CD4-positive, alpha-beta T cell (primary cell): ENCODE measurements at places on chromosomes 5 and 9.
A peak's percentile ranks its signal among the peaks of the same experiment; 100 is the strongest.

DNA sequence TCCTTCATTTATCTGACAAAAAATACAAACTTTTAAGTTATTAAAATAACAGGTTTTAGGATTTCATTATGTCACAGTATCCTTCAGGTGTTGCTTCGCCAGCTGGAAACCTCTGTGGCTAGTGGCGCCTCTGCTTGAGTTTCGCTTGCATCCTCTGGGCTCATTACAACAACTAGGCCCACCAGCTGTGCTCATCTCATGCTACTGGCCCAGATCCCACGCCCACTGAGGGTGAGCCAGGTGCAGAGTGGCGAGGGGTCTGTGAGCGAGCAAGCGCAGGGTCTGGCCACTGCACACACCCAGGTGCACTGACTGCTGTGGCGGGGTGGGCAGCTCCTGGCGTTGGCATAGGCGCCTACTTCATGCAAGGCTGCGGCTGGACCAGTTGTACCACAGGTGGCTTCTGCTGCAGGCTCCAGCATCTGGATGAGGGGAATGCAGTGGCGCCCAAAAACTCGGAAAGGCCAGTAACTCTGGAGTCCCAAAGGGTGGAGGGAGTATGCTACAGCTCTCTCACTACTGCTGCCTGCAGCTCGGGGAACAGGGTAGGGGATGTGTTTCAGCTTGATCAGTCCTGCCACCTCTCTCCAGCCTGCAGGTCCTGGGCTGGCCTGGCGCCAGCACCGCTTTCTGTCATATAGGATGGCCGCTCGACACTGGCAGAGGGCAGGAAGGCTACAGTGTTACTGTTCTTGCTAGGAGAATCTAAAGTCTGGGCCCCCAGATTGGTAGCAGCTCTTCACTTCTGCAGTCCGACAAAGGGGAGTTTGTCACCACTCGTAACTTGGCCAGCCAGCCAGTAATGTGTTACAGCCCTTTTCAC is 452.1 kb downstream of the TUSC1 start:
- DNase-seq = no peak

- DNase-seq = no peak
These were observed 172.6 kb downstream of the RAPGEF6 start for GRCh38 chr5:131462454-131462853.

GRCh38 chr5:1919209-1919566 is 36.5 kb upstream of the IRX4 start:
- no peak for DNase-seq

GRCh38 chr9:4475301-4475700 is 15.0 kb upstream of the SLC1A1 start:
- DNase-seq = no peak

- DNase-seq = no peak
These were observed 1304.4 kb upstream of the CDH6 start for GRCh38 chr5:29889051-29889450.

GRCh38 chr5:106906199-106906598 is 764.5 kb downstream of the EFNA5 start:
- no peak for DNase-seq

DNA sequence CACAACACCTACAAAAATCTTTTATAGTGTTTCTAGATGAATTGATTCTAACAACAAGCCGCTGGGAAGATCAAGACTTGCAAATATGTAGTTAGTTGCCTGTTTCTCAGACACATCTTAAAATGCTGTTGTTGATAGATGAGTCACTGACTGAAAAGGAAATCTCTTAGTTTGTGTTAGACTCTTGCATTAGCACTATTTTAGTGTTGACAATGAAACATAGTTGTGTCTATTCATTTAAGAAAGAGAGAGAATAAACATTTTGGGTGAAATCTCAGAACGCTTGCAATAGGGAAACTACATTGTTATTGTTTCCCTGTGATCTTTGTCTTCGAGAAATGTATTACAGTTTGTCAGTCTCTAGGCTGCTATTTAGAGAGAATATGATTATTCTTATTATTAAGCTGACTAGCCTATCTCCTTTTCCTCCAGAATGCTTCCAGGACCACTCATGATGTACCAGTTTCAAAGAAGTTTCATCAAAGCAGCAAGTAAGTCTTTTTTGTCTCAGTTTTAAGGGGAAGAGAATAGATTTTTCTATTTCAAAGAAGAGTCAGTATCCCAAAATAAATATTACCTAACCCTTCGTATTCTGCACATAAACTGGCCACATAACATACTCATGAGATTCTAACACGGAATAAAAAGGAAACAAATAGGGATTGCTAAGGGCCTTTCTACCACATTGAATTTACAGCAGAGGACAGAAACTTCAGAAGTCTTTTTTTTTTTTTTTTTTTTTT is 285.6 kb downstream of the ARHGAP26 start:
- DNase-seq = no peak

DNA sequence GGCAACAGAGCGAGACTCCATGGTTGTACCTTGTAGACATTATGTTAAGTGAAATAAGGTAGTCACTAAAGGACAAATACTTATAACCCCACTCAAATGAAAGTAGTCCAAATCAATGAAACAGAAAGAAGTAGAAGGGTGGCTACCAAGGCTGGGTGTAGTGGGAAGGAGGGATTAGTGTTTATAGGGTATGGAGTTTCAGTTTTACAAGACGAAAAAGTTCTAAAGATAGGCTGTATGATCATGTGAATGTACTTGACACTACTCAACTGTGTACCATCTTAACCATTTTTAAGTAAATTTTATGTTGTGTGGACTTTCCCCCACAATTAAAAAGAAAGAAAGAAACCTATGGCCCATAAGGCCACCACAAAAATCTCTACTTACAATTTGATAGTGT is 32.2 kb downstream of the ALDH7A1 start:
- no peak for DNase-seq

GRCh38 chr9:131330814-131331600 is 41.5 kb downstream of the PLPP7 start:
- no peak for DNase-seq

DNA sequence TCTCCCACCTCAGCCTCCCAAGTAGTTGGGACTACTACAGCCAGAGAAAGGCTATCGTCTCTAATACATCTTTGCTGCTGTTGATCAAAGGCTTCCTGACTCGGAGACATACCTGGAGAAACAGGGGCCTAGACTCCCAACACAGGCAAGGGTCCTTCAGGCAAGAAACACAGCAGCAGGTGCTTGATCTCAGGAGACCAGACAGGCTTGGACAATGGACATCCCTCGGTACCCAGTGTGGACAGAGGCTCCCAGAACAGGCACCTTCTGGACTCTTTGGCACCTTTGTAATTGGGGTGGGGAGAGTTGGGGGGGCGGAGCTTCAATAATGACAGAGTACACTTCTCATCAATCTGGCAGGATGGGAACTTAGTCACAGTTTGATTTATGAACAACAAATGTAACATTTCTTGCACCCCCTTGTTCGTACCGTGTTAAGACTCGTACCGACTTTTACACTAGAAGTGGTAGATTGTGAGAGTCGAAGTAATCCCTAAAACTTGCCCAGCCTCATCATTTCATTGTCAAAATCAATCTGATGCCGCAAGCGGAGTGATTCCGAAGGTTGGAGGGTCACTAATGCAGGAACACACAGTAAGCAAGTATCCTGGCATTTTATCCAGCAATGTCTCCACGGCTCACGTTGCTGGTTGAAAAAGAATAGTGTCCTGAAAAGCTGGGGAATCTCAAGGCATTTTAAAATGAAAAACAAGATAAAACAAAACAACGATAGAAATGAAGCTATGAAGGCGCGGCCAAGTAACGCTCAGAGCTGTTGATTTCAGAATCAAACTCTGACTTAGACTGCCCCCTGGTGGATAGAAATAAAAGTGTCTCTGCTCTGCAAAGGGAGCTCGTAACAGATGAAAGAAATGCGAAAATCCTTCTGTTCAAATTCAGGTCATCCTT is 46.4 kb upstream of the STK32A start:
- peak; percentile 66 for DNase-seq

DNA sequence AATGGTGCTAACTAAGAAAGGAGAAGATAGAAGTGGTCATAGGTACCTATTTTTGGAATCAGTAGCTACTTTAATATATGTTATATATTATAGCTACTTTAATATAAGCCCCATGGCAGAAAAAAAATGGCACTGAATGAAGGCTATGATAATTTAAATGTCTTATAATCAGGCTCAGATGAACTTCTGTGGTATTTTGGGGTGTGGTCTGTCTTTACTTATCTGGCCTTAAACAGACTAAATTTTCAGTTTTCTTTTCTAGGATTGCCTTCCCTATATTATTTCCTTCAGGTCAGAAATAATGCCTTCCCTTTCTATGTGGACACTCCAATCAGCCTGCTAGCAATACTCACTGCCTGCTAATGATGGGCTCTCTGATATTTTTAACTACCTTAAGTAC is 292.3 kb downstream of the SLF1 start:
- DNase-seq = no peak

DNA sequence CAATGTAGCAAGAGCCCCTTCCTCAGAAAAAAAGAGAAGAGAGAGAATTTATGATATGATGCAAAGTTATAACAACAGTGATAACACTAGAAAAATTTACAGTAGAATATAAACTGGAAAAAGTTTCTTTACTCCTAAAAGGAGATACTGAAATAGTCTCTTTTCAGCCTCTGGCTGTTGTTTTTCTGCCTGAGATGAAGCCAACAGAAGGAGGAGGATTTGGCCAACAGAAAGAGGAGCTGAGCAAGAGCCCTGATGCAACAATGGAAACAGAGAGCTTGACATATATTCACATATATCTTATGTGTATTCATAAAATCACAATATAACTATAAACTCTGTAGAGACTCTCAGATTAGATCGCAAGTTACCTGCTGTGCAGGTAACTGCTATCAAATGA is 109.1 kb downstream of the INIP start:
- DNase-seq = no peak

GRCh38 chr5:448766-449090 is 5.8 kb downstream of the EXOC3 start:
- no peak for DNase-seq

DNA sequence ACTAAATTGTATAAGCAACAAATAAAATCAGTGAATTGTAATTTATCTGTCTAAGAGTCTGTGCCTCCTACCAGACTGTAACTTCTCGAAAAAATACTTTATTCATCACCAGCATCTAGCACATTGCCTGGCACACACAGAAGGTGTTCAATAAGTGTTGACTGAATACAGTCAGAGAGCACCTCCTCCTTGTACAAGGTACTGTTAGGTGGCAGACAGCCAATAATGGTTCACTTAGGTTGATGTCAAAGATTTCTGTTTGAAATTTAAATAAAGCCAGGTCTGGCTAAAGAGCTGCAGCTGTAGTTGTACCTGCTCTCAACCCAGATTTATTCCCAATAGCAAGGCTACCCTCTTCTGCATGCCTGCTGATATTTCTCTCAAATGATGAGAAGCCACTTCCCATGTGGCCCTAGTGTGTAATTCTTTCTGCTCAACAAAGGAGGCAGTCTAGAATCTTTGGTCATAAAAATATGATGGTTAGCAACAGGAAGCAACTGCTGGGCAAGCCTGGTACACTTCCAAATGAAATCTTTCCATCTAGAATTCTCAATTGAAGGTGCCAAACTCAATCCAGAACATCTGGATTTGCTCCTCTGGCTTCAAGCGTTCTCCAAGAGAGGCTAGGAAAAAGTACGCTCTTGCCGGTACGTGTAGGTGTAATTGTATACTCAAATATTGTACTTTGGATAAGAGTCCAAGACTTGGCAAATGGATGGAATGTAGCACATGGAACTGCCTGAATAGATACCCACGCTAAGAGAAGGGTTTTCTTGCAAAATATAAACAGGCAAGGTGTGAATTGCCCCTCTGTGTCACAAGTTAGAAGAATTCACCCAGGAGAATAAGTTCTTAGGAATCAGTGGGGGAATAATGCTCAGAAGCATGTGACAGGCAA is 95.6 kb downstream of the NR6A1 start:
- no peak for DNase-seq

DNA sequence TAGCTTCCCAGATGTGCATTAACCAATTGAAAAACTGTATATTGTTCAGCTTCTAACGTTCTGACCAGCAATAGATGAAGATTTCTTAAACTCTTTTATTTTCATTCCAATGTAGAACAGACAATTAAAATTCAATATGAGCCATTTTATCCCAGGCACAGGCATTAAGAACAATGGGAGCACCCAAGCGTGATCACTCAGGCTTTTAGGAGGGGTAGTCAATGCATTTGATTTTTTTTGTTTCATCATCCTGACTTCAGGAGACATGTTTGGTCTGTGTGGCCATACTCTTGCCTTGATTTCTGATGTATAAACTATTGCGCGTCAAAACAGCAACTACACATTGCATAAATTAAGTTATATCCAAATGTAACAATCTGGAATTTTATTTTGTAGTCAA is 653.0 kb upstream of the RORB start:
- no peak for DNase-seq

DNA sequence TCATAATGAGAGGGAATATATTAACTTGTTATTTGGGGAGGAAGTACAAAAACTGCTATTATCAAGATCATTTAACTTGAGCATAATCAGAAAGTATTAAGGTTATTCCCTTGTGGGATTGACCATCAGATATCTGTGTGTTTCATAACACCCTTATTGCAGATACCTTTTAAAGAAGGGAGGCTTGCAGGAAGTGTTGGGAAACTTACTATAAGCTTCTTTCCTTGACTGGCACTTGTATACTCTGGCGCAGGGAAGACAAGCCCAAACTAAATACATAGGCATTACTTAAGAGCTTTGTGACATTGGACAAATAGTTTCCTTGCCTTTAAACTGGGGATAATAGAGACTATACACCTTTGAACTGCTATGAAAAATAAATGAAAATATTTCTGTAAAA is 50.9 kb downstream of the PIK3R1 start:
- no peak for DNase-seq

- DNase-seq = no peak
These were observed 230.9 kb downstream of the CDH9 start for GRCh38 chr5:26807231-26808199.

- no peak for DNase-seq
These were observed 76.1 kb downstream of the ADAMTS2 start for GRCh38 chr5:179268966-179269693.

GRCh38 chr5:1502046-1502736 is 21.6 kb downstream of the LPCAT1 start:
- DNase-seq = no peak

DNA sequence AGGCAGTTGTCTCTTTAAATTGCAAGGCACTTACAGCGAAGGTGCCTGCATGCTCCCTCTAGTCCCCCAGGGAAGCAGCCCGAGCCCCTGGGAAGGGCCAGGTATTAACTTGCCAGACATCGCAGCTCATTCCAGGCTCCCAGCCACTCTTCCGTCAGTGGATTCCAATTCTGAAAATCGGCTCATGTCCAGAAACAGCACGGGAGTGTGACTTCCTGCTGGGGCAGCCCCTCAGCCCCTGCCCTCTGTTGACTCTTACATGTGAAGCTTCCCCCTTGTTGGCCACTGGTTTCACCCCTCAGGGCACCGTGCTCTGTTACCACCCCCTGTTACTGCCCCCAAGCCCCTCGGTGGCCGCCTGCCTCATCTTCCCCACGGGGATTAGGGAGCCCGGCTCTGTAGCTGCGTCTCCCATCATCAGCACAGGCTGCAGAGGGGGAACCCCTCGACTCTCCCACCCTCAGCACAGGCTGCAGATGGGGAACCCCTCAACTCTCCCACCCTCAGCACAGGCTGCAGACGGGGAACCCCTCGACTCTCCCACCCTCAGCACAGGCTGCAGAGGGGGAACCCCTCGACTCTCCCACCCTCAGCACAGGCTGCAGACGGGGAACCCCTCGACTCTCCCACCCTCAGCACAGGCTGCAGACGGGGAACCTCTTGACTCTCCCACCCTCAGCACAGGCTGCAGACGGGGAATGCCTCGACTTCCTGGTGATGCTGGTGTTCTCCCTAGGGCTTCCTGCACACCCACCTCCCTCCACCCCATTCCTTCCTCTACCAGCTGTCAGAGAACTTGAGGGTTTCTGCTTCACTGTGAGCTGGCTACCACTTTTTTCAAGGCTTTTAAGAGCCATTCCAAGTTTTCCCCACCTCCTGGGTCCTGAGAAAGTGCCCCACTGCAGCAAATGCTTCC is 11.1 kb upstream of the CACNA1B start:
- DNase-seq = no peak
